Substantia nigra (tissue), 51 donors: ENCODE measurements at places on chromosomes 16 and 17.

DNA sequence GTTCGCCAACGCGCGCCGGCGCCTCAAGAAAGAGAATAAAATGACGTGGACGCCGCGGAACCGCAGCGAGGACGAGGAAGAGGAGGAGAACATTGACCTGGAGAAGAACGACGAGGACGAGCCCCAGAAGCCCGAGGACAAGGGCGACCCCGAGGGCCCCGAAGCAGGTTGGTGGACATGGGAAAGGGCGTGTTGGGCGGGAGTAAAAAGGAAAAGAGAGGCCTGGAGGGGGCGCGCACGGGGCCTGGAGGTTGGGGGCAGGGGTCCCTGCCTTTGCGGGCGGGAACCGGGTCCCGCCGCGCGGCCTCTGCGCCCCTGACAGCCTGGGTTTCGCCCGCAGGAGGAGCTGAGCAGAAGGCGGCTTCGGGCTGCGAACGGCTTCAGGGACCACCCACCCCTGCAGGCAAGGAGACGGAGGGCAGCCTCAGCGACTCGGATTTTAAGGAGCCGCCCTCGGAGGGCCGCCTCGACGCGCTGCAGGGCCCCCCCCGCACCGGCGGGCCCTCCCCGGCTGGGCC is 2.1 kb downstream of the IRX5 start:
- DNase-seq: no peak

DNA sequence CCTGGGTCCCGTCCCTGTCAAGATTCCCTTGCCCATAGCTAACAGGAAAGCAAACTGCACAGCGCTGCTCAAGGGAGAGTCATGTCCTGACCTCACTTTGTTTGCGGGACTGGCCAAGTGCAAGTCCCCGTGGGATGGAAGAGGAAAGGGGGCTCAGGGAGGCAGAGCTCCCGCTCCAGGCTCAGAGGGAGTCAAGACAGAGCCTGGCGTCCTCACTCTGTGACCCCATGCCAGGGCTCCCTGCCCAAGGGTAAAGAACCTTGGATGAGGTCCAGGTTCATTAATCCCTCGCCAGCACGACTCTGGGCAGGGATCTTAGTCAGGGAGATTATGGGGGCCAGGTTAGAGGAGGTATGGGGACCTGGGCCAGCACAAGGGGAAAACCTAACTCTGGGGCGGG is 51.5 kb upstream of the CBX4 start:
- DNase-seq: no peak

DNA sequence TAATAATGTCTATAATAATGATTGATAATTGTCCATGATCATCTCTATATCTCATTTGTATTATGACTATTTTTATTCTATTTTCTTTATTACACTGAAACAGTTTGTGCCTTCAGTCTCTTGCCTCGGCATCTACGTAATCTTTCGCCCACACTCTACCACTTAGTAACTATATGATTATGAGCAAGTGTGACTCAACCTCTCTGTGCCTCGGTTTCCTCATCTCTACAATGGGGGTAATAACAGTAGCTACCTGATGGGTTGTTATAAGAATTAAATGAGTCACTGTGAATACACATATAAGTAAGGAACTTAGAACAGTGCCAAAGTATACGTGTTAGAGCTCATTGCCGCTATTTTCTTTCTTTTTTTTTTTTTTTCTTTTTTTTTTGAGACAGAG is 3.7 kb upstream of the SLC16A11 start:
- no peak for DNase-seq

DNA sequence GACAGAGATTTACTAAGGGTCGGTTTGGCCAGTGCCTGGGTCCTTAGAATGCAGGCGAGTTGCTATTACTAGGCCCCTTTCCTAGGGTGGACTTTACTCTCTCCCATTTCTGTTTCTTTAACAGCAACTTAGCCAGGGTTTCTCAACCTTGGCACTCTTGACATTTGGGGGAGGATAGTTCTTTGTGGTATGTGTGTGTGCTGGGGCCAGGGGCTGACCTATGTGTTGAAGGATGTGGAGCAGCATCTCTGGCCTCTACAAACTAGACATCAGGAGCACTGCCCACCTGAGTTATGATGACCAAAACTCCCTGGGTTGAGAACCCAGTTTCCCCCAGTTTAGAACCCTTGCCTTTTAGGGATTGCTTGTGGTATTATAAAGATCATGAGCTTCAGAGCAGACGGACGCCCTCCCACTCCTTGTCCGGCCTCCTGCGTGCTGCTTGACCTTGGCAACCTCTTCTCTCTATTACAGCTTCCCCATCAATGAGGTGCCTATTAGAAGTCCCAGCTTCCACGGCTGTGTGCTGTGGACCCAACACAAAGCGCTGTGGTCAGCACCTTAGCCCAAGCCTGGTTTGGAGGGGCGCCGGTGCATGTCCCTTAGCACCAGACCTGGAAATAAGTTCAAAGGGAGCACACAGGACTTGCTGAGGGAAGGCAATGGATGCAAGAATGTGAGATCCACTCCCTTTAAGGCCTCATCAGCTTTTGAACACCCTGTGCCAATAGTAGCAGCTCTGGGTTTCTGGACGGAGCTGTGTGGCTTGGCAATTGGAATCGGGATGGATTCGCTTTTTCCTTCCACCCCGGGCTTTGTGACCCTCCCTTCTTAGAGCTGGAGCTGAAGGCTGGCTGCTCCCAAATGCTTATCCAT is 239.2 kb upstream of the MAF start:
- no peak for DNase-seq

DNA sequence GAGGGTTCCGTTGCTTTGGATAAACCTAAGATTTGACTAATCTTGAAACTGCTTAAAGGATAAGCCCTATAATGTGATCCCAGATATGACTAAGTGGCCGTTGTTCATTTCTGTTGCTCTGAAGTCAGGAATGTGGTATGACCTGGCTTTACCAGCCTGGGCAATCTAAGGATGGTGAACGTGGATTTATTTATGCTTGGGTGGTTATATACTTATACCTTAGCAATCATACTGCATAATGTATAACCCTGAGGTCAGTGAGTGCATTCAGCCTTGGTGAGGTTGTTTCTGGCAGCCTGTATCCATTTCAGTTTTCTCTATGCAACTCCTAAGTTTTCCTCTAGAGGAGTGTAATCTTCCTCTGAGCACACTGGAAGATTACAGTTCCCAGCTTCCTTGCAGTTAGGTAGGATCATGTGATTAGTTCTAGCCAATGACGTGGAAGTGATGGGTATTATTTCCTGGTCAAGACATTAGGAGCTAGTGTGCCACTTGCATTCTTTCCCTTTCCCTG is 41.9 kb downstream of the FTO start:
- no peak for DNase-seq

DNA sequence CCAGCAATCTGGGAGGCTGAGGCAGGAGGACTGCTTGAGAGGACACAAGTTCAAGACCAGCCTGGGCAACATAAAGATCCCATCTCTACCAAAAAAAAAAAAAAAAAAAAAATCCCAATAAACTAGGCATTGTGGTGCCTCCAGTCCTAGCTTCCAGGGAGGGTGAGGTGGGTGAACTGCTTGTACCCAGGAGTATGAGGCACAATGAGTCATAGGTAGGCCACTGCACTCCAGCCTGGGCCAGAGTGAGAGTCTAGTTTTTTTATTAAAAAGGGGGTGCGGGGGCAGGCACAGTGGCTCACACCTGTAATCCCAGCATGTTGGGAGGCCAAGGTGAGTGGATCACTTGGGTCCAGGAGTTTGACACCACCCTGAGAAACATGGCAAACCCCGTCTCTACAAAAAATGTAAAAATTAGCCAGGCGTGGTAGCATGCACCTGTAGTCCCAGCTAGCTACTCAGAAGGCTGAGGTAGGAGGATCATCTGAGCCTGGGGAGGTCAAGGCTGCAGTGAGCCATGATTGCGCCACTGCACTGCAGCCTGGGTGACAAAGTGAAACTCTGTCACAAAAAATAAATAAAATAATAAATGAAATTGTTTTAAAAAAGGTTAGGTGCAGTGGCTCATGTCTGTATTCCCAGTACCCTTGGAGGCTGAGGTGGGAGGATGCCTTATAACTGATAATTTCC is 7.8 kb upstream of the CHST6 start:
- no peak for DNase-seq

DNA sequence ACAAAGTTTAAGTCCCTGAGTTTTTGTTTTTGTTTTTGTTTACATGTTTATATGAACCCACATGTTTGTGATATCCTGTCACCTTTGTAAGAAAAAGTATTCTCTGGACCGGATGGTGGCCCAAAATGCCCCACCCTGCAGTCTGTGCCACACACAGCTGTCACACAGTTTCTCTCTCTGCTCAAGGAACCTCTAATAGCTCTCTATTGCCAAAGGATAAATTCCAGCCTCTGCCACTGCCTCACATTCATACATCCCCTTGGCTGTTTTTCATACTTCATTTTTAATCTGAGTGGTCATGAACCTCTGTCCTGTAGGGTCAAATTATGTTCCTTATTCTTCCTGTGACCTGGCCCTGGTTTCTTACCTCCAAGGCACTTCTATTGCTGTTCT is 520.3 kb upstream of the CDH5 start:
- DNase-seq: no peak

- DNase-seq: no peak
Measured at GRCh38 chr16:11020388-11020787, 76.0 kb downstream of the CLEC16A start.

- no peak for DNase-seq
Measured at GRCh38 chr17:80619535-80620235, 75.0 kb downstream of the RPTOR start.

DNA sequence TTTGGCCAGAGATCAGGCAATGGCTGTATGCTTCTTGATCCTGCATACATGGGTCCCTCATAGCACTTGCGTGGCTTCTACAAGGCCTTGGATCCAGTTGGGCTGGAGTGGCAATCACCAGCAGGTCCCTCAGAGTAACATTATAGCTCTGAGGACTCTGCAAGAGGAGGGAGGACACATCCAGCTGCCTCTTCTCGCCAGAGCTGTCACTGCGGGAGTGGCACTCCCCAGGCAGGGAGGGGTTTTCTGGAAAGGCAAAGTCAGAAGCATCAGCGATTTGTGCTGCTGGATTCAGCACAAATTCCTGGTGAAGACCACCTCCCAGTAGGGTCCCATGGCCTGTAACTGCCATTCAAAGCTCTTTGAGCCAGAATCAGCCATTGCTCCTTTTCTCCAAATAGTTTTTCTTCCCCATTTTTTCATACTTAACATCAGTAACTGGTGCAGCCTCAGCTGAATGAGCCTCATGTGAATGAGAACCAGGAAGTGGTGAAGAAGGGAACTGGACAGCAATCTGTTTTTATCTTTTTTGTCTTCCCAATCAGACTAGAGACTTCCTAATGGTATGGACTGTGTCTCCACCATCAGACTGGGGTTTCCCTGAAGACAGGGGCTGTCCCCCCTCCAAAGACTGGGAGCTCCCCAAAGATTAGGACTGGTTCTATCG is 40.6 kb upstream of the HOXB13 start:
- DNase-seq: no peak

- DNase-seq: no peak
Measured at GRCh38 chr17:55321427-55322060, 56.8 kb downstream of the HLF start.

DNA sequence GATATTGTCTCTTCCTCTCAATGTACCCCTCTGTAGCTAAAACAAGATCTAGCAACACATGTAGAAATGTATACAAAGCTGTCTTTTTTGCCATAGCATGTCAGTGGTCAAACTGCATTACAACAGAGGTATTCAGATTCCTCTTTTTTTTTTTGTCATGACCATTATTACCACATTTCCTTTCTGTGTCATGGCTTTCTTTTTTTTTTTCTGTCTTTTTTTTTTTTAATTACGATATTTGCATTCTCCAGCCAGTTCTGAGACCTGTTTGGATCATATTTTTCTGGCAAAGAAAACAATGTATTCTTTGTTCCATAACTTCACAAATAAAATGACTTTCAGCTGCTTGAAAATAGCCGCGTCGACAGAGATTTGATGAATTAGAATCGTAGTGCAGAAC is 27.4 kb upstream of the CAPNS2 start:
- no peak for DNase-seq

- DNase-seq: no peak
Measured at GRCh38 chr17:1557355-1558095, 5.1 kb downstream of the PITPNA start.

DNA sequence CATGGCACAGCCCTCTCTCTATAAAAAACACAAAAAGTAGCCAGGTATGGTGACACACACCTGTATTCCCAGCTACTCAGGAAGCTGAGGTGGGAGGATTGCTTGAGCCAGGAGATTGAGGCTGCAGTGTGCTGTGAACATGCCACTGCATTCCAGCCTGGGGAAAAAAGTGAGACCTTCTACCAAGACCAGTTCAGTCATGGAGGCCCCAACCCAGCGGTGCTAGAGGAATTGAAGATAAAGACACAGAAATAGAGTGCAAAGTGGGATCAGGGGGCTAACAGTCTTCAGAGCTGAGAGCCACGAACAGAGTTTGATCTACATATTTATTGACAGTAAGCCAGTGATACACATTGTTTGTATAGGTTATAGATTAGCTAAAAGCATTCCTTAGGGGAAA is 15.6 kb upstream of the CCL8 start:
- DNase-seq: no peak

GRCh38 chr16:11640987-11641817 is 27.1 kb upstream of the SNN start:
- DNase-seq: peak; percentile 17

DNA sequence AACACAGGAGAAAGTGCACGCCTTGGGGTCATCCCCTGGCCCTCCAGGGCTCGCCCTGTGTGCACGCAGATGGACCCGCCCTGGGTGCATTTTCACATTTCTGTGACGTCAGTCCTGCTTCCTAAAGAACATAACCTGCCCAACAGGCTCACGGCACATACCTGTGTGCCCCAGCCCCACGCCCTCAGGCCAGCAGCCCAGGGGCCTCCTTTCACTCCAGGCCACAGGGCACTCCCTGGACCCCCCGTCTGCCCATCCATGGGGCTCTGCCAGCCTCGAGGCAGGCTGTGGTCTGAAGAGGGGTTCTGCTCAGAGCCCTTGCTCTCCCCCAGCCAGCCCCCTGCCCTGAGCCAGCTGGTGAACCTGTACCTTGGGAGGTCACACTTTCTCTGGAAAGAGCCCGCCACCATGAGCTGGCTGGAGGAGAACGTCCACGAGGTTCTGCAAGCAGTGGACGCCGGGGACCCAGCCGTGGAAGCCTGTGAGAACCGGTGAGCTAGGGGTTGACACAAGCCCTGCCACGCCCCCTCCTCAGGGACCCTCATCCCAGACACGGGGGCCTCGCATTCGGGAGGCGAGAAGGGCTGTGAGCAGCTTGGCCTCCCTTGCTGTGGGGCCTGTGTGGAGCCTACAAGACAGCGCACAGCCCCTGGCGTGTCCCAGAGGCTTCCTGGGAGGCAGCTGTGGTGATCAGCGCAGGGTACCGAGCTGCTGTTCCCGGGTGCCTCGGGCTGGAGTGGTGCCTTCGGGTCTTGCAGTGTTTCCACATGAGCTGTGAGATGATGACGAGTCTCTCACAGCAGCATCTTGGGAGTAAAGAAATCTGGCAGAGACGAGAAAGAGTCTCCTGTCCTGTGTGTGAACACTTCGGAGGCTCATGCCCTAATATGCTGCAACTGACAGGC is 13.8 kb upstream of the MC1R start:
- DNase-seq: no peak
